ENCODE measurements at places on chromosomes 6 and 20.

DNA sequence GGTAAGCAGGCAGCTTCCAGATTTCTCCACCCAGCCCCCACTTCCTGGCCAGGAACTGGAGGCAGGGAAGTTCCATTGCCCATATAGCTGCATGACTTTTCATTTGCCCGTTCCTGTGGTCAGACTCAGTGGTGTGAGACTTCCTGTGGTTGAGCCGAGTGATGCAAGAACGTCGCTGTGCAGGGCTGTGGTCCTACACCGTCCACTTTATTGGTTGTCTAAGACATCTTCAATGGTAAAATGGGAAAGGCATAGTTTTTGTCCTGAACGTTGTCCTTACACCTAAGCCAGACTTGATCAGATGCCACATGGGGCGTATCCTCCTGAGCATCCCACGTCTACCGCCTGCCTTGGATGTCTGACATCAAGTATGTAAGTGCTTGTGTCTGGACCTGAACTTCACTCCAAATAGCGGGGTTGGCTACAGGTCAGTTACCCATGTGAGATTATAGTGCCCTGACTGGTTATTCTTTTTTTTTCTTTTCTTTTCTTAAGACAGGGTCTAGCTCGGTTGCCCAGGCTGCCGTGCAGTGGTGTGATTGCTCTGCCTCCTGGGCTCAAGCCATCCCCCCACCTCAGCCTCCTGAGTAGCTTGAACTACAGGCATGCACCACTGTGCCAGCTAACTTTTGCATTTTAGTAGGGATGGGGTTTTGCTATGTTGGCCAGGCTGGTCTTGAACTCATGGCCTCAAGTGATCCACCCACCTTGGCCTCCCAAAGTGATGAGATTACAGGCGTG lies 25.9 kb upstream of the GTSF1L start:
- DNase-seq = no peak

DNA sequence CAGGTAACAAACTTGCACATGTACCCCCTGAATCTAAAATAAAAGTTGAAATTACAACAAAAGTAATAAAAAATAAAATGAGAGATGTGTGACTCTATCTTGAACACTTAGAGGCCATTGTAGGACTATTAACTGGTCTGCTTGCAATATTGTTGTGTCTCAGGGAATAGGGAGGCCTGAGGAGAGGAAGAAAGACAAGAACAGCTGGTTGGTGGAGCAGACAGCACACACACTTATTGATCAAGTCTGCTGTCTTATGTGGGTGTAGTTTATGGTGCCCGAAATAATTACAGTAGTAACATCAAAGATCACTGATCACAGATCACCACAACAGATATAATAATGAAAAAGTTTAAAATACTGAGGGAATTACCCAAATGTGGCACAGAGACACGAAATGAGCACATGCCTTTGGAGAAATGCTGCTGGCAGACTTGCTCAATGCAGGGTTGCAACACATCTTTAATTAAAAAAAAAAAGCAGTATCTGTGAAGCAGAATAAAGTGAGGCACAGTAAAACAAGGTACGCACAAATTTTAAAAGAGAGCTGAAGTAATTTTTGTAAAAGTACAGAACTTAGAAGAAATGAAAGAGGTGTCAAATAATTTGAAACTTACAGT lies 110.1 kb upstream of the HDAC2 start:
- no peak for DNase-seq

- no peak for DNase-seq
These were observed 740 bp downstream of the NELFCD start for GRCh38 chr20:58981628-58982364.

GRCh38 chr6:44868335-44868668 lies 459.8 kb upstream of the RUNX2 start:
- no peak for DNase-seq

- DNase-seq = no peak
These were observed 49.7 kb upstream of the DDR1 start for GRCh38 chr6:30834646-30835045.

DNA sequence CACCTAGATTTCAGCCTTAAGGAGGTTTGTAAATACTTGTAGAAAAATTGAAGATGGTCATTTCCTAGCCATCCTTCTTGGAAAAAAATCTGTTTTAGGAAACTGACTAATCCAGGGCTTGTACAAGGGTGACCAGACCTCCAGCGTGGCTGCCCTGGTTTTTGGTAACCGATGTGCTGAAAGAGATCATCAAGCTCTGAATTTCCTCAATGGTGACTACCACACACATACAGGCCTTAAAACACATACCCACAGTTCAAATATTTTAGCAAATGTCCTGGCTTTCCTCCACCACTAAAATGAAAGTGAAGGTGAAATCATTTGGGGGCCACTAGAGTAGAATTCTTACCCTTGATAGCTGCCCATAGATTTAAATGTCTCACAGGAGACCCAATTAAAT lies 215.3 kb upstream of the SUPT3H start:
- no peak for DNase-seq

- no peak for DNase-seq
These were observed 669.4 kb downstream of the TFAP2A start for GRCh38 chr6:9745476-9745875.

GRCh38 chr6:39686976-39687375 lies 38.2 kb downstream of the KIF6 start:
- no peak for DNase-seq

DNA sequence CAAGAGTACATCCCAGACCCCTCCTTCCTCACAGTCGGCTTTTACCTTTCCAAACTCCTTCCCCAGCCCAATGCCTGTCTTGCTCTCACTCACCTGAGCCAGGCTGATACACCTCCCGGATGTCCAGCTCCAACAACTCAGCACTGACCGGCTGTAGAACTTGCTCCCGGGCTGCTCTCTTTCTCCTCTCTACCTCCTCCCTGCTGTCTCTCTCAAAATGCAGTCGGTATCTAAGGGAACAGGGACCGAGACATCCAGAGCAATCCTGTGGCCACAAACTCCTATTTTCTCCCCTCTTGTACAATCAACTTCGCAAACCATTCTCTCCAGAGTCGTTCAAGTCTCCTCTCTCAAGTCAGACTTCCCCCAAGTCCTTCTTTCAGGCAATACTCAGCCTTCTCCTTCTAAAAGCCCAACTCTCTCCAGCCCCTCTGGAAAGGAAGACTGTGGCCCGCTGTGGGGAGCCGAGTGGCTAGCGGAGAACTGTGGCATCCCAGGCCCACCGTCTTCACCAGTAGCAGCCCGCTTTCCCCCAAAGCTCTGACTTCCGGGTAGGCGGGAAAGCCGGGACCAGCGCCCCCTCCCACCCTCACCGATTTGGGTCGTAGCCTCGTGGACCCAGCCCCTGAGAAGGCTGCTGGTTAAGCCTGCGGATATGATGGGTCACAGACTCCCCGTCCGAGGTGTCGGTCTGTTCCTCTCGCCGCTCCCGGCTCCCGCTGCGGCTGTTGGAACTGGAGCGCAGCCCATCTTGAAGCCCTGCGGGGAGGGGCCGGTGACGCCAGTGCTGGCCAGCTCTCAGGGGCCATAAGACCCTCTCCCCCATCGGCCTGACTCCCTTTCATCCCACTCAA lies 1.1 kb downstream of the GNL1 start:
- DNase-seq = no peak

DNA sequence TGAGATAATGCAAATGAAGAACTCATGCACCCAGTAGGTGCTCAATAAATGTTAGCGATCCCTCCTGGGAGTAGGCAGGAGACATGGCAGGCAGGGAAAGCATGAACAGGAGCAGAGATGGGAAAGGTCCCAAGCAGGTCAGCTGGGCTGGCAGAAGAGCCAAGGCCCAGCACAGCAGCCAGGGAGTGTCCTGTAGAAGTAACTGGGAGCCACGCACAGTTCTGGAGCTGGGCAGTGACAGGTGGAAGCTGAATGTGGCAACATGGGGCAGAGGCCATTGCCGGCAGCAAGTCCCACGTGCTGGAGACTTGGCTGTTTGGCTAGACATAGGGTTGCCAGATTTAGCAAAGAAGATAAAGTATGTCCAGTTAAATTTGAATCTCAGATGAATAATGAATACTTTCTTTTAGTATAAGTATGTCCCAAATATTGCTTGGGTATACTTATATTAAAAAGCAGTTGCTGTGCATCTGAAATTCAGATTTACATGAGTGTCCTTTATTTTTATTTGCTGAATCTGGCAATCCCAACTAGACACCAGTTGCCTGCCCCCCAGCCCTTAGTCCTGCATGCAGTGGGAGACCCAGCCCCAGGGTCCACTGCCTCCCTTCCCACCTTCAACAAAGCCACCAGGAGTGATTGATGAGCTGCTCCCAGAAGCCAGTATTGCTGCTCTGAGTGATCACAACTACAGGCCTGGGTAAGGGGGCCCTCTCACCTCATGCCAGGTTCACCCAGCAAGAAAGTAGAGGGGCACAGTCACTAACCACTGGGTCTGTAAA lies 3.7 kb upstream of the LPIN3 start:
- DNase-seq = no peak

DNA sequence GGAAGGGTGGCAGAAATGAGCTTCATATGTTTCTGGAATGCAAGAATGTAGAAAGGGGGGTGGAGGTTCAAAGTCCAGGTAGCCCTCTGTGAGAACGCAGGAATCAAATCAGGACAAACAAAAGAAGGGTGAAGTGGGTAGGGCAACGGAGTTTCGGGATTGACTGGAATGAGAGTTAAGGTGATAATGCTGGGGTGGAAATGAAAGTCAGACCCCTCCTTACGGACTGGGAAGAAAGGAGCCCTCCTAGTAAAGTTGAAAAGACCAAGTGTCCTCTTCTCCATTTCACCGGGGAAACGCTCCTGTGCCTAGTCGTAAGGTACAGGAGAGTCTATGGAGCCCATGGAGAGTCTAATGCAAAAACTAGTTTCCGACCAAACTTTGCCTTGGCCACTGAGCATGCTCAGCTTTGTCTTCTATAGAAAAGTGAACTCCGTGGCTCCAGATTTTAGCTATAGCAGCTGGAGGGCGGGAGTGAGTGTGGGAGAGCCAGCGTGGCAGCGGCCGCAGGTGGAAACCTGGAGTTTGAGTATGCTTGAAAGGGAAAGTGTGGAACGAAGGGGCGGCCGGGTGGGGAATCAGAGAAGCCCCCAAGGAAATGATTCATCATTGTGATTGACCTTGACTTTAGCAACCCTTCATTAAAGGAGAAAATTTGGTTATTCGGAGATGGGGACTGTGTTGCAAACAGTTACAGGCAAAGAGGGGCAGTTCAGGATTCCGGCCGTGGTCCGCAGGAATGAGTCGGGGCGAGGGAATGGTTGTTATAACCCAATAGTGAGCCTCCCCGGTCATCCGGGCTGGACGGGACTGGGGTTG lies 1.3 kb upstream of the LRRC1 start:
- no peak for DNase-seq

GRCh38 chr6:5567352-5567751 lies 306.0 kb downstream of the FARS2 start:
- DNase-seq = no peak

DNA sequence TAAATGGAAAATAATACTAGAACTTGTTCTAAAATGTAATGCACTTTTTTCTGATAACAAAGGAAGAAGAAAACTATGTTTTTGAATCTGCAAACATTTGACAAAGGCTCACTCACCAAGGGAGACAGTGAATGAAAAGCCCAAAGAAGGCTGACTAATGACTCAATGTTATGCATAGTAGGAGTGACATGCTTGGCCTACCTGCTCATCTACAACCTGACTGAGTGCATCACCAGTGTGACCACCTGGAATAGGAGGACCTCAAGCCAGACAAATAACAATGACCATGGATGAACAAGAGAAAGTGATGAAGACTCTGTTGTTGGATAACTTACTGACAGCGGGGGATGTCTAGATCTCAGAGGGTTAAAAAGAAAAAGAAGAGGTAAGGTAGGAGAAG lies 157.2 kb downstream of the SIM1 start:
- no peak for DNase-seq

DNA sequence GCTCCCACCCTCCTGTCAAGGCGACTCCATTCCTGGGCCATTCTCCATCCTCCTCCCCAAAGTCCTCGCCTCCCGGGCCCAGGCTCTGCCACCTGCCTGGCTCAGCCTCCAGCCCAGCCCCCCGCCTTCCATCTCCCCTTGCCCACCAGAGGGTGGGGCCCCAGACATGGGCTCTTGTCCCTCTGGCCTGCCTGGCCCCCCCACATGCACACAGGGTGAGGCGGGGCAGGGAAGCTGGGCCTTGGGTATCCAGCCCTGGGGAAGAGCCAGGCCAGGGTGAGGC lies 95.2 kb downstream of the YTHDF1 start:
- no peak for DNase-seq

DNA sequence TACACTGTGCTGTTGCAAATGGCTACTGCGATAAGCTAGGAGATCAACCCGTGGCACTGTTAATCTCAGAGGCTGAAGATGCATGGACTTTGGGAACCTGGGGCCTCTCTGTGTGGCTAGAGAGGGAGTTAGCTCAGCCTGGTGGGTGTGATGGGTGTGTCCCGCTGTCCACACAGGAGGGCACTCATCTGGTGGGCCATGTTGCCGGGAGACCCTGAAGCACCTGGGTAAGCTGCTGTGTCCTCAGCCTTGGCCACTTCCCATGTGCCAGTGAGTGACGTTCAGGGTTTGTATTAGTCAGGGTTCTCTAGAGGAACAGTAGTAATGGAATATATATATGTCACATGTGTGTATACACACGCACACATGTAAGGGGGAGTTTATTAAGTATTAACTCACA lies 132.7 kb downstream of the ERMARD start:
- no peak for DNase-seq

DNA sequence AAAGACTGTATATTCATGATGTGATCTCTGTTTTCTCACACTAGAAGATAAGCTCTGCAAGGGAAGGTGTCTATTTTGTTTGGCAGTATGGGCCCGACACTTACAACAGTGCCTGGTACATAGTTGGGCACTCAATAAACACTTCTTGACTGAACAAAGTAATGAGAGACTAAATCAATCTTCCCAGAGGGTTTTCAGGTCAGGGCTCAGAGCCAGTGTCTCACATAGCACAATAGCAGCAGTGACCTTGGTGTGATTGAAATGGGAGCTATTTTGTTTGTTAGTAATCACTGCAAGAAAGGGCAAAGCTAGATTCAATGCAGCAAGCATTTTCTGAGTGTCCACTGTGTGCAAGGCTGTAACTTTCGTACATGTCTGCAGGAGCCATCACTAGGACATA lies 26.4 kb upstream of the GCM1 start:
- DNase-seq = no peak

DNA sequence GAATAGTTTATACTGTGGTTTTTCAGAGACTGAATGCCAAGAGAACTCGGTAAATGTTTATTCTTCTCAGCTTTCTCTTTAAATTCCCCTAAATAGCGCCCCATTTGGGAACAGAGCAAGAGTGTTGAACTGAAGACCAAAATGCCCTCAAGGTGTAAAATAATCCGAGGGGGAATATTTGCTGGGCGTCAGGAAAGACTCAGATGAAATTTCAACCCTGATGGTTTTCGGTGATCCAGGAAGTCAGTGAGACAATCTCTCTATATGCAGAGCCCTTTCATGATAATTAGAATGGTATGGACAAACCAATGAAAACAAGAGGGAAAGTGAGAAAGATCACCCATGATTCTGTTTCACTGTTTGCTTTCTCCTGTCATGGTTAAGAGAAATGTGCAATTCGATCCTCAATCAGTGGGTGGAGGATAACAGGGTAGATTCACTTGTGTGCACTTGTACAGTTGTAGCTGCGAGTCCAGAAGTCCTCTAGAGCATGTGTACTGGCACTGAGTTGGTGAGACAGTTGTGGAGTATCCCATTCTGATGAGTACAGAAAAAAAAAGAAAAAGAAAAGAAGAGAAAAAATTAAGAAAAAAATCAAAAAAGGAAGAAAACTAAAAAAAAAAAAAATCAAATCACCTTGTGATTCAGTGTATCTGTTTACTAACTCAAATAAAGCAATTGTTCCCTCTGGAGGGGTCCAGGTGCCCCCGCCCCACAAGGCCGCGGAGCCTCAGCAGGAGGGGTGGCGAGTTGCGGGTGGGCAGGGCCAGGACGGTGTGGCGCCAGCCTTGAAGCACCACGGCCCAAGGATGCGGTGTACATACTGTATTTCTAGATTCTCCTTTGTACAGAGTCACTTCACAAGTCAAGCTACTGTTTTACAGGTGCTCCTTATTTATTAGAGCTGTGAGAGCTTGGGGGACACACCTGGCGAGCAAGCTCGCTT lies 164.9 kb downstream of the SCML4 start:
- no peak for DNase-seq

Data from effector memory CD4-positive, alpha-beta T cell (primary cell).